ENCODE measurements at places on chromosomes 16 and 17.
A peak's percentile ranks its signal among the peaks of the same experiment; 100 is the strongest.

DNA sequence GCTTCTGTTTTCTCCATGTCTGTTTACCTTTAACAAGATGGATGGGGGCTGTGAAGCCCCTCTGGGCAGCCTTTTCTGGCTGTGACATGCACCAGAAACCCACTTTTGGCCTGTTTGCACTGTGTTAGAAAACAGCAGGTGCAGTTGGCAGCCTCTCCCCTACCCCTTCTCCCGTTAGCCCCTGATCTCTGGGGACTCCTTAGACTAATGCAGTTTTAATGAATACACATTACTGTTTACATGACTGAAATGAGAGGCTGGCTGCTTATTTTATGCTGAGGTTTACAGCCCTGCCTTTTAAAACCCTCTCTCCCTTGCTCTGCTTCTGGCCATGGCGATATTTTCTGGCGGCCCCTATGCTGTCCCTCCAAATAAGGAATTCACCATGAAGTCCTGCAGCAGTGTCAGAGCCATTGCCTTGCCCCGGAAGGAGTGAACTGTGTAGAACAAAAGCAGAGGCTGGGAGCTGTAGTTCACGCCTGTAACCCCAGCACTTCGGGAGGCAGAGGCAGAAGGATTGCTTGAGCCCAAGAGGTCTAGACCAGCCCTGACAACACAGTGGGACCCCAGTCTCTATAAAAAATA lies 79.3 kb downstream of the PRKCB start:
- DNase-seq: no peak

DNA sequence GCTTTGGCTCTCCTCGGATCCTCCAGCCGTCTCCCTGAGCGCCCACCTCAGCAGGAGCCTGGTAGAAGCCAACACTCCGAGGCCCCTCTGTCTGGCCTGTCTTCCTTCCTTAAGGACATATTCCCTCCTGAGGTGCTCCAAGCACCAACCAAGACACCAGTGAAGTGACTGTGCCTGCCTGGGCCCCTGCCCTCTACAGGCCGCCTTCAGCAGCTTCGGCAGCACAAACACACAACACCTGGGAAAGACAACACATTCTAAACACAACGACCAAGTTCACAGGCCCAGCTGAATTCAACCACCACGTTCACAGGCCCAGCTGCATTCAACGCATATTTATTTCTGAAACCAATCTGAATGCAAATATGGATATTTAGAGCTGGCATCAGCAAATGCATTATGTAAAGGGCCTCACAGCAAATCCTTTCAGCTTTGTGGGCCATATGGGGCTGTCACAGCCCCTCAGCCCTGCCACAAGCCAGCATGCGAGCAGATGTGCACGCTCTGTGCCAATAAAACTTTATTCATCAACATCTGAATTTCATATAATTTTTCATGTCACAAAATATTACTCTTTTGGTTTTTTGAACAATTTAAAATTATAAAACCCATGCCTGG lies 12.2 kb downstream of the GALNS start:
- no peak for DNase-seq

DNA sequence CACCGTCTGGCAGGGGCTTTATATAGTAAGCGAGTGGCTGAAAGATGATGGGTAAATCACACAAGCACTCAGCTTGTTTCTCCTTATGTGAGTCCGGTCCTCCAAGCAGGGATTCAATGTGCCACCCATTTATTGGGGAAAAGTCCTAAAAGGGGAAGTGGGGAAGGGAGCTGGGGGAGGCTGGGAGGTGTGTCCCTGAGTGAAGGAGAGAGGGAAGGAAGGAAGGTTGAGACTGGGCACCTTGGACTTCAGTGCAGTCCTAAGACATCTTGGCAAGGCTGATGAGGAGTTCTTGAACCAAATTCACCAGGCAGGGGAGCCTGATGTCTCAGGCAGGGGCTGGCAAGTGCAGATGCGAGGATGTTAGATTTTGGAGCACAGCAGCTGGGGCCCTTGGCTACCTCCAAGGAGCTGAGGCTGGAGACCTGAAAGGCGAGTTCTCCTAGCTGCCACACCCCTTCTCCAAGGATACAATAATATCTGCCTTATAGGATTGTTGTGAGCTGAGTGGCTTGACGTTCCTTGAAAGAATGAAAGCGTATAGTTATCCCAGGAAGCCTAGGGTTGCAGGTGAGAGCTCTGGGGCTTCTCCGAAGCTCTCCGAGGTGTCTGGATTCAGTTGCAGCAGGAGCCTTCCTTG lies 23.0 kb upstream of the CYLD start:
- no peak for DNase-seq

DNA sequence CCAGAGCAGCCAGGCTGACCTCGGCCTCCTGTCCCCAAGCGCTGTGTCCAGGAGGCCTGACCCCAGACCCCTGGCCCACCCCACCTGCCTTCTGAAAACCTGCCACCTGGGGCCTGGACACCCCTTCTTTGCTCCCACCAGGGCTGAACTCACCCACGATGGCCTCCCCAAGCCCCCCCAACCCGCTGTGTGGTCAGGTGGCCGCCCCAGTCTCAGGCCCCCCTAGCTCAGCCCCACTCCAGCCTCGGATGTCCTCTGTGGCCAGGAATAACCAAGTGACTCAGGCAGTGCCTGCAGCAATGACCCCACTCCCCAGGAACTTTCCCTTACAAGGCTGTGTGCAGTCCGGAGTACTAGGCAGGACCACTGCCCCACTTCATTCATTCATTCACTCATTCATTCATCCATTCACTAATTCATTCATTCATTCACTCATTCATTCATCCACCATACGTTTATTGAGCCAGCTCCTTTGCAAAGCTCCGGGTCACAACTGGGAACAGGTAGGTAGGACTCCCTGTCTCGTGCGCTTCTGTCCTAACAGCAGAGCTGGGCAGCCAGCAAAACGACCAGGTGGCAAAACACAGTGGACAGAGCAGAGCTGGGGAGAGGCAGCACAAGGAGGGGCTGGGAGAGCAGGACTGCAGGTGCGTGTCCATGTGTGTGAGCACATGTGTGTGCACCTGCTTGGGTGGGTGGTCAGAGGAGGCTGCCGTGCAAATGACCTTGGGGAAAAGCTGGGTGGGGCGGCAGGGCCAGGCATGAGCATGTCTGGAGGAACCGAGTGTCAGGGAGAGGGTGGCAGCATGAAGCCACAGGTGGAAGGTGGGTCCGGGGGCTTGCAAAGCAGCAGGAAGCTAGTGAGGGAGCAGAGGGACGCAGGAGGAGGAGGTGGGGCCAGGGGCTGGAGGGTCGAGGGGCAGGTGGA lies 75.8 kb upstream of the CBX4 start:
- DNase-seq: no peak

DNA sequence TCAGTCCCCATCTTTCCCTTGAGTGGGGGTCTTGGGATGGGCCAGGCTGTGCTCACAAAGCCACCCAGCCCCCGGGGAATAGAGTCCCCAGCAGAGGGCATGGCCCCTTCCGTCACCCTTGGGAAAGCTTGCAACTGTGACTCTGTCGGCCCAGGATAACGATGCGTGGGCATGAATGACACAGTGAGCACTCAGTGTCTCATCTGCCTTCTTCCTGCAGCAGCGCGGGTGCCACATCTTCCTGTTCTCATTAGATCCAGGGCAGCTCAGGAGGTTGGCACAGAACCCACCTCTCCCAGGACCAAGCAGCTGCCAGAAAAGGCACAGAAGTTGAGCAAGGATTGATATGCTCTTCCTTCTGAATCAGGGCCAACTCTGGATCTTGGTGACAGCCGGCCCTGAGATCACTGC lies 84.7 kb downstream of the MRC2 start:
- no peak for DNase-seq

GRCh38 chr16:35305476-35305875 lies 1846.1 kb downstream of the TP53TG3F start:
- DNase-seq: no peak

DNA sequence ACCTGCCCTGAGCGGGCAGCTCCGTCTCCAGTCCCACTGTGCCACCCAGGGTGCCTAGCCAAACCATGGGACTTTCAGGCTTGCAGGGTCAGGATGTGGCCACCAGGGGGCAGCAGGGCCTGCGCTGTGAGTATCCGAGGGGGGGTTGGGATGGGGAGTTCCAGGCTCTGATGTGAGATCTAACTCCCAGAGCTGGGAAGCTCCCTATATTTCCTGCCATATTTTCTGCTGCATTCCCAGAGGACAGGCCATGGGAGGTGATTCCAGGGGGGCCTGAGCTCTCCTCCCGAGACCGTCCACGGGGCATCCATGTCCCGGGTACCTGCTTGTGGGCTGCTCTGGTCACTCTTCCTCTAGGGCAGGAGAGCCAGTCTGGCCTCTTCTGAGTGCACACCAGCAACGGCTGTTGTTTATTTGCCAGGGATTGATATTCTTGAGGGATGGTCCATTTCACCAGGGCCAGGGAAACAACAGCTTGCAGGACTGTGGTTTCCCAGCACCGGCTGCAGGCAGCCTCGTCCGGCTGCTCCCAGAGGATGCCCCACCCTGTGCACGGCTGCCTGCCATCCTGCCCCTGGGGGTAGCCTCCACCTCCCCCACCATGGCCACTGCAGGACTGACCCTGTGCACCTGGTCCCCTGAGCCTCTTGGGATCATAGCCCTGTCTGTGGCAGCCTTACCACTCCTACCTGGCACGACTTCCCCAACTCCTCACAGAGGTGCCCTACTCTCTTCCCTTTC lies 1.2 kb downstream of the GPR142 start:
- DNase-seq: peak; percentile 56

DNA sequence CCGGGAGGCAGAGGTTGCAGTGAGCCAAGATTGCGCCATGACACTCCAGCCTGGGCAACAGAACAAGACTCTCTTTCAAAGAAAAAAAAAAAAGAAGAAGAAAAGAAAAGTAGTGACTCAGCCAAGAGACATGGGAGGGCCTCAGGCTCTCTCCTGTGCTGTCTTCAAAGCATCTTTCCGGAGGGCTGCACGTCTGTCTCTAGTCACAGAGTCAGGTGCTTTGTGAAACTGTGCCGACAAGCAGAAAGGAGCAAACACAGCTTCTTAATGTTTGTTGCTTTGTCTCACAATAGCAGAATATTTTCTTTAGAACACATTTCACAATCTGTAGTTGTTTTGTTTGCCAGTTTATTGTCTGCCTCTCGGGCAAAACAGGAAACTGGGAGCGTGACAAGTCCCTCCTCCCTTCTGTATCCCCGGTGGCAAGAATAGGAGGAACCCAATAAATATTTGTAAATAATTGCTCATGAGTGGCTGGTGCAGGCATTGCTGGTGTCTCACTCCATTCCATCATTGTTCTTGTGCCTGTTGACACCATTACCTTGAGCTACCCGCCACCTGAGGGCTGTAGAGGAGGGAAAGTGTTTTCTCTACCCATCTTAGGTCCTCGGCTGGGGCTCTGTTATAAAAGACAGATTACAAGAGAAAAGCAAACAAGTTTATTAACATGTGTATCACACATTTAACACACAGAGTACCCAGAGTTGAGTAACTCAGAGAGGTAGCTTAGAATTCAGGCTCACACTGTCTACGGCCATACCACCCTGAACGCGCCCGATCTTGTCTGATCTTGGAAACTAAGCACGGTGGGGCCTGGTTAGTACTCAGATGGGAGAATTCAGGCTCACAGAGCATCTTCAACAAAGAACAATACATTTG lies 5.5 kb downstream of the GAST start:
- no peak for DNase-seq

- DNase-seq: no peak
These were observed 277.9 kb upstream of the MON1B start for GRCh38 chr16:76913046-76913445.

DNA sequence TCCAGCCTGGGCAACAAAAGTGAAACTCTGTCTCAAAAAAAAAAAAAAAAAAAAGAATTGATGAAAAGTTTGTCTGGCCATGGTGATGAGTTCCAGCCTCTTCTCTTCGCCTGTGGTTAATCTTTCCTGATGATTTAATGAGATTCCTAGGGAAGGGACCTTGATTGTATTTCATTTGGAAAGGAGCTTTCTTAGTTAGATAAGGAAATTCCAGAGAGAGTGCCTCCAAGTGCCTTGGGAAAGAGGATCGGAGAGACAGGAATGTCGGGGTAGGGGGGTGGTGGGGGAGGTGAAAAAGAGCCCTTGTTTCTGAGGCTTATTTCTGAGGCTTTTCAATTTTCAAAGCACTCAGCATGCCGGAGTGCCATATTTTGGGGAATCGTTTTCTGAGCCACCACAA lies 93.2 kb upstream of the SIAH1 start:
- DNase-seq: no peak

DNA sequence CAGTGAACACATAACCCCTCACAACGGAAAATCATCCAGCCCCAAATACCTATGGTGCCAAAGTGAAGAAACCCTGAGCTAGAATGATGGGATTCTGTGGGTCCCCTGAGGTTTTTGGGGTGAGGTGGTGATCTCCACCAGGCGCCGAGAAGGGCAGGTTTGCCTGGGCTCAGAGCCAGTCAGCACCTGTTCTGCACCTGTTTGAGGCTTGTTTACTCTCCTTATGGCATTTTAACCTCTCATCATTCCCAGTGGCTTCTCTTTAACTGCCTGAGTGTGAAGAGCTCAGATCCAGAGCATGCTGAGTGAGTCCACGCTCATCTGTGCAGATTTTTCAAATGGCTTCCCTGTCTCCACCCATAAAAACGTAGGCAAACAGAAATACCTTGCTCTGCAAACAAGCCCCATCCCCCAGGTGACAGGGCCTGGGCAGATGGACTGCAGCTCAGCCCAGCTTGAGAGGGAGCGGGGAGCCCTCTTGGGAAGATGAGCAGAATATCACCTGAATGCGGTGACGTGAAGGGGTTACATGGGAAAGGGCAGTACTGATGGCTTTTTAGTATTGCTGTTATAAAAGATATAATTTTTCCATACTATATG lies 40.1 kb upstream of the CLEC19A start:
- no peak for DNase-seq

- no peak for DNase-seq
These were observed 14.0 kb upstream of the DPEP1 start for GRCh38 chr16:89599451-89599858.

- no peak for DNase-seq
These were observed 29.7 kb upstream of the GFOD2 start for GRCh38 chr16:67748834-67749233.

GRCh38 chr17:17540278-17540906 lies 44.2 kb upstream of the RASD1 start:
- DNase-seq: no peak

DNA sequence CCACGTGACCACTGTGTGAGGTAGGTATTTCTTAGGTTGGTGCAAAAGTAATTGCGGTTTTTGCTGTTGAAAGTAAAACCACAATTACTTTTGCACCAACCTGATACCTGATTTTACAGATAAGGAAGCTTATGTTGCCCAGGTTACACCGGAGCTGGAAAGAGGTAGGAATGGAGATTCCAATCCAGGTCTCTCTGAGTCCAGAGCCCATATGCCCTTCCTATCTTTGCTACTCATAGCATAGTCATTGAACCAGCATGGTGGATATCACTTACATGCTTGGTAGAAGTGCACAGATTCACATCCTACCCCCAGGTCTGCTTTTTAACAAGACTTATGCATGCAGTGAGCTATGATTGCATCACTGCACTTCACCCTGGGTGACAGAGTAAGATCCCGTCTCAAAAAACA lies 61.8 kb downstream of the ARSG start:
- DNase-seq: no peak

- DNase-seq: no peak
These were observed 5.3 kb downstream of the MAF start for GRCh38 chr16:79595231-79595641.

DNA sequence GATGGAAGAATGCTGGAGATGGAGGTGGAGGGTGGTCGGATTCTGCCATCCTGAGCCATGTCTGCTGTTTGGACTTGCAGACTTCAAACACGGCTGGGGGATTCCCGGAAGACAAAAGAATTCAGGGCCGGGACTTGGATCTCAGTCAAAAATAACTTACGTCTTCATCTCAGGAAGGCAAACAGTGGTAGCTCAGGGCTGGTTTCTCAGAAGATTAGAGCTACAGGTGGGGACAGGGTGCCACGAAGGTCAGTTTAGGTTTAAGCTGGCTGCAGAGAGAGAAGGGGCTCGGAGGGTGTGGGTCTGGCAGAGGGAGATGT lies 4.3 kb upstream of the RHBDL3 start:
- no peak for DNase-seq
